ENCODE measurements at places on chromosomes 13 and 19.

DNA sequence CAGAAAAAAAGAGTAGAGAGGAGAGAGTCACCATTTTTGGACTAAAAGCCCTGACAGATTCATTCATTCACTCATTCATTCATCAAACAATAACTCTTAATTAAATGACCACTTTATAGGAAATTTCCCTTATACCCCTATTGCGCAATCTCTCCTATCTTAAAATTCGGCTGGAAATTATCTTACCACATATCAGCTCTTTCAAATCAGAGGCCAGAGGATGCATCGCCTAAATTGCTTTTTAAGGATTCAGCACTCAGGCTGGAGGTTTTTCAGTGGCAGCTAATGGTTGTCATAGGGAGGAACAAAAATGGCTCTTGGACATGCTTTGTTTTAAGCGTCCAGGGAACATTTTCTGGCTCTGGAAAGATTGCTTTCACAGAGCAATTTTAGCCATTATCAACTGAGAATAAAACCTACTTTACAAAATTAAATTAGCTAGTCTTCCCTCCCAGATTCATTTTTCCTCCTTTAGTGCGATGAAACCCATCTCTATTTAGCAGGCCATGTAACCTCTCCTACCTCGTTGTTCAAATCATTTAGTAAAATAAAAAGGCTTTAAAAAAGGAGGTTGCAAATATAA, 115.2 kb downstream of the OLFM4 start:
- no peak for DNase-seq

DNA sequence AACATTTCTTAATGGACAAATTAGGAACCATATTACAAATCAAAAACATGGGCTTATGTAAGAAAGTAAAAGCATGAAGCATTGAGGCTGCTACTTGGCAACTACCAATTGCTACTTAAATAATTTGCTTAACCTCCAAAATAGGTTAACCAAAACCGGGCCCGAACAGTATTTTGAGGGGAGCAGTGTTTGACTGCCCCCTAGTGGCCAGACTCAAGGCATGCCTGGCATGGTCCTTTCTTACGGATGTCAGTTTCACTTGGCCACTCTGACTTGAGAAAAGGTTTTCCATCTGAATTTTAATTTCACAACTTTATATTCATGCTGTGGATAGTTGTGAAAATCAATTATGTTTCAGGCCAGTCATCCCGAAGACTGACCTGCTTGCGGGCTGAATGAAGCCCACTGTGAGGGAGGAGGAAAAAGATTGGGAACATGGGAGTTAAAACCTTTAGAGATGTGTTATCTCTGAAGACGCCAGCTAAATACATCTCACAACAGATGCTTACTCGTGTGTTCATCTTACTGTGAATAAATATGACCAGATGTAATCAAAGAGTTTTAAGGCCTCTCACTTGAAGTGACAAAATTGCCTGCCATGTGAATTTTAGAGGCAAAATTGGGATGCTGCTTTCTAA, 2.9 kb downstream of the RXFP2 start:
- DNase-seq, result peak; percentile 73

- DNase-seq, result no peak
These were observed 10.3 kb upstream of the ERVK3-1 start for GRCh38 chr19:58294743-58295374.

- DNase-seq, result no peak
These were observed 7.9 kb upstream of the DPF1 start for GRCh38 chr19:38231918-38232317.

DNA sequence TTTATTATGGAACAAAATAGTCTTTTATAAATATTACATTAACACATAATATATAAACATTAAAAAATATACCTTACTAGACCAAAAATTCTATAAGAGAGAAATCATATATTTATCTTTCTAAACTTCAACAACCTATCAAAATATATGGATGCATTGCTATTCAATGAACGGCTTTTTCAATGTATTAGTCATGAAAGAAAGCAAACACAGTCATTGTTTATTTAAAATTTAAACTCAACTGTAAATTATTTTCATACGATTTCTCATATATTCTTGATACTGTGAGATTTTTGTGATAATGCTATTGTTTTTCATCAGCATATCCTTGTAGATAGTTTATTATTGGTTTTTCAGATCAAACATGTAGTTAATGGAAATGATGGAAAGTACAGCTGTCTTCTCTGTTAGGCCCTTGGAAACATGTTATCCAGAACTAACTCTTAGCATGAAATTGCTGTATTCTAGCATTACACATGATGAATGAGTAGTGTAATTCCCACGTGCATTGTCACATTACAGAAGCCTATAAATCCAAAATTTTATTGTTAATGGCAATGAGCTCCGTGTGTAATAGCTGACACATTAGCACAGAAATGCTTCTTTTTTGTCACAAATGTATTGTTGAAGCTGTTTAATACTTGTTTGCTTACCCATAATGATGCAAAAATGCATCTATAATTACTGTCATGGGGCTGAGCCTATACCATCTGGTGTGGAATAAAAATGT, 1639.9 kb downstream of the SLITRK5 start:
- no peak for DNase-seq

GRCh38 chr13:99655351-99656091, 154.2 kb downstream of the TM9SF2 start:
- DNase-seq, result peak; percentile 53

DNA sequence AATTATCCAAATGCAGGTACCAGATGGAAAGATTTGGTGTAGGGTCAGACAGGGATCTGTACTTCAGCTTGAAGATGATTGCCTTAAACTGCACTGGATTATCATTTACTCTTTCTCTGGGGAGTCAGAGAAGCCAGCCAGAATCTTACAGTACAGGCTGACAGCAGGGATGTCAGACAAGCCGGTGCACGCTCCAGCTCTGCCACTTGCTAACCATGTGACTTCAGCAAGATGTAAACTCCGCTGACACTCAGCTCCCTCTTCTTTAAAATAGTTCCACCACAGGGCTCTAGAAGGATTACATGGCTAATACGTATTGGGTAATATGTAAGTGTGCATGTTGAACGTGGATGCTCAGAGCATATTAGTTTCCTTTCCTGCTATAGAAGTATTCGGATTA, 251.4 kb upstream of the MAB21L1 start:
- no peak for DNase-seq

- DNase-seq, result no peak
These were observed 48.7 kb upstream of the ZNF835 start for GRCh38 chr19:56720281-56720680.

GRCh38 chr19:54451331-54451871, 2.4 kb downstream of the LENG8 start:
- no peak for DNase-seq

- DNase-seq, result no peak
These were observed 154.2 kb upstream of the KLF12 start for GRCh38 chr13:74288361-74288911.

DNA sequence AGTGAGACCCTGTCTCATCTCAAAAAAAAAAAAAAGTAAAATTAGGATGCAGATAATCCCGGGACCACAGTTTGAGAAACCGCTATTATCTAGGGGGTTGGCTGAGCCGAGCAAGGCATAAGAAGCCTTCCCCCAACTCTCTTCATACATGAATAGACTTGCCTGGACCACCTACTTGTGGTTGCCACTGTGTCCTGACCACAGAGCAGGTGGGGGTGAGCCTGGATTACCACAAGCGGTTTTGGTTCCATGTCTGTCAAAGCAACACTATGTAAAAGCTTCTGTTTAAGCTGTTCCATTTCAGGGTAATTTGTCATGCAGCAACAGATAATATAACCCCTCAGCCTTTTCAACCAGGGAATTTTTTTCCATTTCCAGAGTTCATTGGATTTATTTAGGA, 3.3 kb upstream of the NAPA start:
- peak; percentile 40 for DNase-seq

Measured in activated CD4-positive, alpha-beta T cell treated with anti-CD3 and anti-CD28 coated beads, Interleukin-10, Interleukin-2, amounts not matched to agents 100 ng/mL and 50 ng/mL, durations not matched to agents 16 hours and 8 hours (primary cell).